ENCODE measurements at places on chromosomes 1 and 21. TPM values are rescaled to one million over a fixed set of nuclear protein-coding genes. Genes with fewer than 3 reads are reported as not detected.

Gene CELA3A
- total RNA-seq, result not detected

Gene PPIH
- total RNA-seq, result 115 TPM

Gene OR2T33
- not detected for total RNA-seq

Gene SMCP
- not detected for total RNA-seq

Gene BSND
- not detected for total RNA-seq

Gene PRAMEF9
- total RNA-seq, result not detected

Gene TESK2
- total RNA-seq, result not detected

Gene PLD5
- total RNA-seq, result not detected

Gene AMY2A
- total RNA-seq, result not detected

Gene DDX20
- total RNA-seq, result 12.8 TPM

Gene TFF2
- not detected for total RNA-seq

Gene CASQ2
- not detected for total RNA-seq

Gene RGS16
- total RNA-seq, result not detected

Gene SLC30A1
- 19.0 TPM for total RNA-seq

Gene MAD2L2
- total RNA-seq, result 96.7 TPM

Gene MCL1
- 83.4 TPM for total RNA-seq

Gene NPHS2
- total RNA-seq, result not detected

Gene NID1
- total RNA-seq, result 1.2 TPM

Gene NR5A2
- not detected for total RNA-seq

Gene L1TD1
- not detected for total RNA-seq

Gene RHOU
- 0.81 TPM for total RNA-seq

Gene CD53
- not detected for total RNA-seq

Gene PCAT6
- total RNA-seq, result not detected

Gene CRYAA
- total RNA-seq, result not detected
